ENCODE measurements at places on chromosomes 1 and 21. TPM values are rescaled to one million over a fixed set of nuclear protein-coding genes. Genes with fewer than 3 reads are reported as not detected.

The TRIM58 gene
- total RNA-seq, result not detected

The NCMAP gene
- 0.11 TPM for total RNA-seq

The SAMD11 gene
- total RNA-seq, result not detected

The KRTAP21-2 gene
- total RNA-seq, result not detected

The ELF3 gene
- 0.25 TPM for total RNA-seq

The GBP6 gene
- 0.49 TPM for total RNA-seq

All from activated CD8-positive, alpha-beta T cell treated with anti-CD3 and anti-CD28 coated beads for 36 hours (primary cell).